ENCODE measurements at places on chromosomes 16 and 17.

DNA sequence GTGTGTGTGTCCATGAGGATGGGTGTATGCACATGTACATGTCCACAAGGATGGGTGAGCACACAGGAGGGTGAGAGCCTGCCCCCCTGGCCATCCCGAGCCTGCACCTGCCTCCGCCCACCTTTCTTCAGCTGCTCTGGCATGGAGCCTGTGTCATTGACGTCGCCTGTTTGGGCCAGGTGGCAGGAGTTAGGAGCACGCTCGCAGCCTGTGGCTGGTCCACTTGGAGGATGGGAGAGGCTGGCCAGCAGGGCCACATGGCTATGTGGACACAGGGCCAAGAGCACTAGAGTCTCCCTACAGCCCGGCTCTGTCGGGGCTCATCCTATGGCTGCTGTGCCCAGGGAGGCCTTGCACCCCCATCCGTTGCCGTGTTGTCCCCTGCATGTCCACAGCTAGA is 21.4 kb downstream of the BAHCC1 start:
- DNase-seq, result no peak

- no peak for DNase-seq
Observed at GRCh38 chr17:5110816-5111215, 862 bp downstream of the ZNF232 start.

GRCh38 chr16:54200161-54200534 is 86.4 kb downstream of the IRX3 start:
- DNase-seq, result no peak

GRCh38 chr16:57146735-57147134 is 39.1 kb downstream of the PSME3IP1 start:
- DNase-seq, result no peak

GRCh38 chr16:85304337-85304736 is 192.1 kb upstream of the CIBAR2 start:
- no peak for DNase-seq

GRCh38 chr17:51647826-51648225 is 387.5 kb downstream of the UTP18 start:
- DNase-seq, result no peak

DNA sequence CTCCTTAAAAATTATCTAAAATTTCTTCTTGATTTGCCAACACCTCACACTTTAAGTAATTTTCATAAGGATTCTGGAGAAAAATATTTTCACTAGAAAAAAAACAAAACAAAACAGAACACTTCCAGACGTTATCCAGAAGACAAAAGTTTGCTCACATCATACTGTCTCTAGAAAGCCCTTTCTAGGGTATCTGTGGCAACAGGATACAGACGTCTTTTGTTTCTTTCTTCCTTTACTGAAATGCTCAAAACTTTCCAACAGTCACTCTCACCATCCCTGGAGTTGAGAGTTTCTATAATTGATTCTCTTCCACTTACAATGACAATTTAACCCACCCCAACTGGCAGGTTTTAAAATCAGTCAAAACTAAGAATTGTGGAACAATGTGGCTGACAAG is 2.6 kb downstream of the ZC3H7A start:
- no peak for DNase-seq

- no peak for DNase-seq
Observed at GRCh38 chr16:23119570-23119969, 29.7 kb downstream of the USP31 start.

- DNase-seq, result no peak
Observed at GRCh38 chr17:49496867-49497147, 1.7 kb downstream of the NGFR start.

GRCh38 chr17:66724581-66725341 is 110.2 kb upstream of the CACNG5 start:
- DNase-seq, result no peak

DNA sequence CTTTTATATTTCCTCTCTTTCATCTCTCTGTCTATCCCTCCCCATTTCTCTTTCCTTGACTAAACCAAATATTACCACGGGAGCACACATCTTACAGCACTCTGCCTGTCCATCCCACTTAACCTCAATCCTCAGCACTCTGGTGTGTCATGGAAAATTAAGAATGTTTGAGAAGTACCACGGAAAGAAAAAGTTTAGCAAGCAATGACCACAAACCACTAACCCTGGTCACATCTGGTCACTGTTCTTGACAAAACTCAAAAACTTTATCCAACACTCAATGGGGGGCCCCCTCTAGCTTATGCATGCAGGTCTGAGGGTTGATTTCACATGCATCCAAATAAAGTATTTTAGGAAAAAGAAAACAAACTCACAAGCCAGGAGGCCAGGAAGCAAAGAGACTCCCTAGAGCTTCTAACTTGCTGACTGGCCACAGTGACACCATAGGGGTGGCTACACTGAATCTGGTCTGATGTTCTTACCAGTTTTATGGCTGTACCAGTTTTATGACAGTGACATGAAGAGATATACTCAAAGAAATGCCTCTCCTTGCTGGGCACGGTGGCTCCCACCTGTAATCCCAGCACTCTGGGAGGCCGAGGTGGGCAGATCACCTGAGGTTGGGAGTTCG is 229.2 kb downstream of the STX8 start:
- no peak for DNase-seq

GRCh38 chr16:62967163-62967562 is 930.9 kb upstream of the CDH8 start:
- DNase-seq, result no peak

- DNase-seq, result no peak
Observed at GRCh38 chr17:41416479-41416878, 7.9 kb downstream of the KRT37 start.

DNA sequence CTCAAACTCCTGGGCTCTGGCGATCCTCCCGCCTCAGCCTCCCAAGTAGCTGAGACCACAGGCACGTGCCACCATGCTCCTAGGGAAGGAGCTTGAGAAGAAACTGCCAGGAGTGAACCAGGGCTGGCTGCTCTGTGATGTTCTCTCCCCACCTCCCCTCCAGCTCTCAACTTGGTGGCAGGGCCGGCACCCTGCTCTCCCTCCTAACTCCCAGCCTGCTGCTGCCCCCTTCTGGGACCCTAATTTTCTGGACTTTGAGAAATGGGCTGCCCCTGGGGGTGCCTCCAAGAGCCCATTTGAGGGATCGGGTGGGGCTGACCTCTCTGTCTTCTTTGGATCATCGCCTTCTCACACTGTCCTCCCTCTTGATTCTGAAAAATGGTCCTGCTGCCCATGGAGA is 14.9 kb upstream of the STAT3 start:
- no peak for DNase-seq

GRCh38 chr17:58541249-58541648 is 26.8 kb upstream of the MTMR4 start:
- no peak for DNase-seq

DNA sequence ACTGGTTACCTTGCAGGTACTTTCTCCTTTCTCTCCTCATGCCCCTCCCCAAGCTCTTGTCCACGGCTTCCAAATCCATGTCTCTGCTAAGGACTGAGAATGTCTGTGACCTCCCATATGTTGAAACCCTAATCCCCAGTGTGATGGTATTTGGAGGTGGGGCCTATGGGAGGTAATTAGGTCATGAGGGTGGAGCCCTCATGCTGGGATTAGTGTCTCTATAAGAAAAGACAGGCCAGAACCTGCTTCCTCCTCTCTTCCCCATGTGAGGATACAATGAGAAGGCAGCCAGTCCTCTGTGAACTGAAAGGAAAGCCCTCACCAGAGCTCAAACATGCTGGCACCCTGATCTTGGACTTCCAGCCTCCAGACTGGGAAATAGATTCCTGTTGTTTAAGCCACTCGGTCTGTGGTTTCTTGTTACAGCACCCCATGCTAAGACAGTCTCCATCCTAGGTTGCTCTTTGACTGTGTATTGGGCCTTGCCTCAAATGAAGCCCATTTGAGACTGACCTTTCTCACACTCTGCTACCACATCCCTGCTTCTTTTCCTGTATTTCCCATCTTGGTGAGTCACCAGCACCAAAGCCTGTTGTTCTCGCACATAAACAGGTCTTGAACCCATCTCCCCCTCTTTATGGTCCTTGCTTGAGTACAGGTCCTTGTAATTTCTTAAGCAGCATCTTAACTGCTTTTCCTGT is 135.0 kb downstream of the CDK5R1 start:
- DNase-seq, result no peak

DNA sequence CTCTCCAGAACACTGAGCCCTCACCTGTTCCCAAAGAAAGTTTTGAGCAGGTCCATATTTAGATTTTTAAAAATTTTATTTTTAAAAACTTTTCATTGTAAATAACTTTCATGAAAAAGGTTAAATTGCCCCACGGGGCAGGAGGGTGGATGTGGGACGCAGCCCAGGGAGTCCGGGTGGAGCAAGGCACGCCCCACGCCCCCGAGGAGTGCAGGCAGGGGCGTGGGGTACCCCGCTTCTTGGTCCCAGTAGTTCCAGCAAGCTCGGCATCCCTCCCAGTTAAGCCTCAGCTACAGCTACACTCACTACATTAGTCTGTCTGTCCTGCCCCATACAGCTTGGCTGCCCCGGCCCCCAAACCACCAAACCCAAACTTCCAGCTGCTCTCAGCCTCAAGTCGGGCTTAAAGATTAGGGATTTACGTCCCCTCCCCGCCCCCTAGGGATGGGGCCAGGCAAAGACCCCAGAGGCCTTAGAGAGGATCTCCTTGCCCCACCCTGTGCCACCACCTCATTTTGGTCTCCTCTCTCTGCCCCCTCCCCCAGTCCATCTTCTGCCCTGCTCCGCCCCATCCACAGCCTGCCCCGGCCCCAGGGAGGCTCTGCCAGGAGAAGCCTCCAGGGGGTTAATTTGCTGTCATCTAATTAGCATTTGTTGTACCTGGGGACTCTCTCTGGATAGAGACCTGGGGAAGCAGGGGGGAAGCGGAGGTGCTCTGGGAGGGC is 4.6 kb downstream of the FOXJ1 start:
- no peak for DNase-seq

DNA sequence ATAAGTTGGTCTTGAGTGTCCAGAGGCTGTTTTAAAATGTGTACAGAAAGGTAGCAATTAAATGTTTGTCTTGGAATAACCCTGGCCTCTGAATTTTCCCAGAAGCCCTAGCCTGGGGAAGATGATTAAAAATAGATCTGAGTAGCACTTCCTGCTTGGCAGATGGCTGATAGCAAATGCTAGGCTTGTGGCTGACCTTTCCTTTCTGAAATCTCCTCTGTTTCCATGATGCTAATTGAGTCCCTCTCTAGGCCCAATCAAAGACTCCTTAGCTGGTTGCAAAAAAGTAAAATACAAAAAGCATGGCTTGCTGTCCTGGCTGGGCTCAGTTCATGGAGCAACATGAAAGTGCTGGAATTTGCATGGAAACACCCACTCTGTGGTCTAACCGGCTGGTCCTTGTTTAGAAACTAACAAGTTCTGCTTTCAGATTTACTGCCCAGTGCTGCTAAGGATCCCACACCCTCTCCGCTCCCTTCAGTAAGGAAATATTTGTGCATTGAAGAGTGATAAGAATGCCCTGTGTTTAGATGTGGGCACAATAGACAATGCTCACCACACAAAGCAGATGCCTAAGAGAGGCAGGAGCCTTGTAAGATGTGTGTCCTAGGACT is 40.8 kb downstream of the YPEL2 start:
- no peak for DNase-seq

DNA sequence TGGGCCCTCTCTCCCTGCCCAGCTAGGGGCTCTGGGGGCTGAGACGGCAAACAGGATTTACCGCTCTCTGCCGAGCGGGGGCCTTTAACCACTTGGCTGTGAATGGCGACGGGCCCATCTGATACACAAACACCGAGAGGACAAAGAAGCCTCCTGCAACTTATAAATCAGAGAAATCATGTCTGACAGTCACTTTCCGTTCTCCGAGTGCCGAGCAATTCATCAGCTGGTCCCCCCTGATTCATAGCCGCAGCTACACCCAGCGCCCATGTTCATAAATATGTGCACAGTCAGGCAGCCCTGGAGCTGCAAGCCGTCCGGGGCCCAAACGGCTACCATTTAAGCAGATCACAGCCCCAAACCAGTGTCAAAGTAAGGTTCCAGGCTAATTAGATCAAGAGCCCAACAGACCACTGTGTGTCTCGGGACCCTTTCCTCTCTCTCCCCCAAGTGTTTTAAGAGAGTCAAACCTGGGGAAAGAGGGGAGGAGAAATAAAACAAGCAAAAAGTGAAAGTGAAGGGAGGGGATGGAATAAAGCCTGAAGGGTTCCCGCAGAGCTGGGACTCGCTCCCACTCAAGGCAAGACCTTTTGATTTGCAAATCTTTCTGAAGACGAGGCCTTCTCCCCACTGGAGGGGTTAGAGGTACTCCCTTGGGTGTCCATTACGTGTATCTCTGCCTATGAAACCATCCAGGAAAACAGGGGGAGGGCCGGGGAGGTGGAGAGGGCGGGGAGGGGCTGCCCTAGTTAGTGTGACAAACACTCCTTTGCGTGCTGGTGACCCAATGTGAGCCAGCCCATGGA is 154.7 kb downstream of the C16orf78 start:
- no peak for DNase-seq

DNA sequence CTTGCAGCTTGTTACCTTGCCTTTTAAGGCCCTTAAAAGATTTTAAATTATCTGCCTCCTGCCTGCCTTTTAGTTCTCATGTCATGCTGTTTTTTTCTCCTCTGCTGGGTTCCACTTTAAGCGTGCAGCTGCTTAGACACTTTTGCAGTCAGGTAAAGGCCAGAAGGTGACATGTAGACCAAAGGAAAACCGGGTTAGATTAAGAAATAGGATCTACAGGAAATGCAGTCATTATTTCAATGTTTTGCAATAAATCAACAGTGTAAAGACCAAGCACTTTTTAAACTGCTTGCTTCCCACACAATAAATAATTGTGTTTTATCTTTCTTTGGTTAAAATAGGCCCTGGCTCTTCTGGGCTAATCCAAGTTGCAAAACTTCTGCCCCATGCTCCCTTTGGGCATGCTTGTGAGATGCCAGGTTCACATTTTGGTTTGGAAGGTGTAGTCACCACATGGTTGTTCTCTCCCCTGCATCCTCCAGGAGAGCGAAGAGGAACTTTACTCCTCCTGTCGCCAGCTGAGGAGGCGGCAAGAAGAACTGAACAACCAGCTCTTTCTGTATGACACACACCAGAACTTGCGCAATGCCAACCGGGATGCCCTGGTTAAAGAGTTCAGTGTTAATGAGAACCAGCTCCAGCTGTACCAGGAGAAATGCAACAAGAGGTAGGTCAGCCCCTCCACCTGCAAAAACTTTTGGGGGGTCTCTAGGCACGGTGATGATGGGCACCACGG is 54.9 kb downstream of the SDR42E1 start:
- no peak for DNase-seq

DNA sequence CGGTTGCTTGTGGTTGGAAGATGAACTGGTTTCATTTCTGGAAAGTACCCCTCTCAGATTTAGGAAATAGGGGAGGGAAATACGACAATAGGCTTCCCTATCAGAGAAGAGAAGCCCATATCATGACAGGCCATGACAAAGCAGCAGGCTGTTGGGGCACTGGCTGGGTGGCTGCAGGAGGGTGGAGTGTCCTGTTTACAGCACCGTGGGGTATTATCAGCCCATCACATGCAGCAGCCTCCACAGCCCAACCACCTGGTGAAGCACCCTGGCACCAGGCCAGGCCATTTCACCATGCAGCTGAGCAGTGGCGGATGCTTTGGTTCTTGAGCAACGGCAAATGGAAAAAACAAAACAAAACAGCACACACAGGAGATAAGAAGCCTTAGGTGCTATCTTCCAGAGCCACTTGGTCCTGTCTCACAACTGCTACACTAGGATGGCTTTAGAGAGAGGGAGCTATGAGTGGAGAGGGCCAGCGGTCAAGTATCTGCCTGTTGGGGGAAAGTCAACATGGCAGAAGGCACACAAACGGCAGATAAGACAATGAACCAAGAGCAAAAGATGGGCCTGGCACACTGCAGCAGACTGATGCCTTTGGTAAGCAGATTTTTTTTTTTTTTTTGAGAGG is 24.2 kb downstream of the FAM117A start:
- DNase-seq, result peak; percentile 94

- no peak for DNase-seq
Observed at GRCh38 chr17:31570231-31570630, 178.8 kb downstream of the RAB11FIP4 start.

Measured in T-helper 1 cell (primary cell).